ENCODE measurements at places on chromosomes 3 and 15.
A peak's percentile ranks its signal among the peaks of the same experiment; 100 is the strongest.

DNA sequence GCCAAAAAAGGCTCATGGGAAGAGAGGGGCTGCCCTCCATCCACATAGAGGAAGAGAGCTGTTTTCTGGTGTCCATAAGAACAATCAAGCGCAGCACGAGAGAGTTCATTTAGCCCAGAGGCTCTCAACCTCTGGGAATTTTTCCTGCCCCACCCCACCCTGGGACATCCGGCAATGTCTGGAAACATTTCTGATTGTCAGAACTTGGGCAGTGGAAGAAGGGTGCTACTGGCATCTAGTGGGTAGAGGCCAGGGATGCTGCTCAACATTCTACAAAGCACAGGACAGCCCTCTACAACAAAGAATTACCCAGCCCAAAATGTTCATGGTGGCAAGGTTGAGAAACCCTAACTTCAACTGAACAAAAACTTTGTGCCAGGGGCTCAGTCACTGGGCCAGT is 92.9 kb downstream of the RAB11A start:
- DNase-seq = peak; percentile 23

- no peak for DNase-seq
Measured at GRCh38 chr3:127005864-127006500, 23.1 kb downstream of the PLXNA1 start.

DNA sequence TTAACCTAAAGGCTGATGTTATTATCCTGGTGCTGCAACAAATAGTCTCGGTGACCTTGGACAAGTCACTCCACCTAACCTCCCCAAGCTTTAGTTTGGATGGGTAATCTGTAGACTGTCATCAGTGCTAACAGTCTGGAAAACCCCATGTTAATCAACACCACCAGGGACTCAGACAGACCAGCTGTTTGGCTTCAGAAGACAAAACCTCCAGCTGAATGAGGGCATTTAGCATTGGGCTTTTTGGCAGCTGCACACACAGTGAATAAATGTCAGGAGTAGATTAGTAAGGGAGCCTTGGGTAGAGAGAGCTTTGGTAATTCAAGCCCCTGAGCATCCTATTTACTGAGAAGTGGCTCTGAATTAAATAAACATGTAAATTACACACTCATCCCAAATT is 24.9 kb upstream of the C3orf80 start:
- DNase-seq = no peak

DNA sequence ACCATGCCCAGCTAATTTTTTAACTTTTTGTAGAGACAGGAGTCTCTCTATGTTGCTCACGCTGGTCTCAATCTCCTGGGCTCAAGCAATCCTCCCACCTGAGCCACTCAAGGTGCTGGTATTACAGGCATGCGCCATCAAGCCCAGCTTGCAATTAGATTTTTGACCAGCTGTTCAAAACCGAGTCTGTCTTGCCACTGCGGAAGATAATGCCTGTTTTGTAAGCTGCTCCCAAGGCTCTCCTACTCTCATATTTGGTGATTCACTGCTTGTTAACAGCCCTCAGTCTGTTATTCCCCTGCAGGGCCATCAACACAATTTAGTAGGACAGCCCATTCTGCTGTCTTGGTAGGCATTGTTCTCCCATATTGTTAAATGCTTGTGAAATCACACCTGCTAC is 17.8 kb upstream of the MCCC1 start:
- DNase-seq = no peak

GRCh38 chr15:81751816-81752545 is 293.8 kb downstream of the MEX3B start:
- no peak for DNase-seq

- DNase-seq = no peak
Measured at GRCh38 chr15:62165104-62165792, at the start of gene C2CD4B. C2CD4B (minus strand) TSS chr15:62165285; CDS start chr15:62164984, 301 bp downstream.

DNA sequence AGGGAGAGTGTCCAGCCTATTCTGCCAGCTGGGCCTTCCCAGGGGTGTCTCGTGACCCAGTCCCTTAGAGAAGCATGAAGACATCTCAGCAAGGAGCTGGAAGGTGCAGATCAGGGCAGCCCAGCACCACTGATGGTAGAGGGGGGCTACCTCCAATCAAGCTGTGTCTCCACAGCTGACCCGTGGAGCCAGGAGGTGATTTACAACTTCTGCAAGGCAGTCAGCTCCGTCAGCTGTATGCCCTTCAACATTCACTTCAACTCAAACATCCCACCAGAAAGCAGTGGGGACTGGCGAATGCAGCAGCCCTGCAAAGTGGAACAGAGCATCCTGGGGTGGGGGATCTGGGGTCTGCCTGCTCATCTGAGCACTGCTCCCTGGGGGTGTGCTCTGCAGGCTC is 32.6 kb upstream of the FRG2C start:
- no peak for DNase-seq

DNA sequence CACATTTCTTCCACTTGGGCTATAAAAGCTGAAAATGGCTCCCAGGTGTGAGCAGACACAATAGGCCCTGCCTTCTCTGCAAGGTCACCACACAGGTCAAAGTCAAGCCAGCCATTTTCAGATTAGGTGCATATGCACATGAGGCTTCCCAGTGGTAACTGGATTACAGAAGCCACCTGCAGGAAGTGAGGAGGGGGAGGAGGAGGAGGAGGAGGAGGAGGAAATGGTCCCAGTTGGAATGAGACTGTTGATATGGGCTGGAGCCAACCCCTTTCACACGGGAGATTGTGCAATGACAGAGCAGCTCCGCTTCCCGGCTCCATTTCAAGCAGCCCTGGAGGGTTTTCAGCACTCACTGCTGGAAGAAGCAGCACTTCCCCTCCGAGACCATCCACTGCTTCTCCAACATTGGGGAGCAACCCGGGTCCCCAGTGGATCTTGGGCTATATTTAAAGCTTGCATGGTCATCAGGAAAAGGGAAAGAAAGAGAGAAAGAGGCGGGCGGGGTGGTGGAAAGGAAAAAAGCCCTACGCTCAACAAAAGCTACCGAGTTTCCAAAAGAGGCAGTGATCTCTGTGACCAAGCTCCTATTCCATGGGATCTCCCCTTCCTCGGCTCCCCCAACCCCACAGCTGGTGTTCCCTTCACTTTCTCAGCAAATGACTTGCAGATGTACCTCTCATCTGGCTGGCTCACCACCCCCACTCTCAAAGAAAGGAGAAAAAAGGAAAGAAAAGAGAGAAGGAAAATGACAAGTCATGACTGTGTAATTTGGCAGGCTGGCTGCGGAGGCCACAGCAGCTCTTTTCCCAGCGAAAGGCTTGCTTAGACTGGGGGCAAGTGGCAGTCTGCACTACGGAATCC is 58.3 kb downstream of the LRIG1 start:
- DNase-seq = no peak

DNA sequence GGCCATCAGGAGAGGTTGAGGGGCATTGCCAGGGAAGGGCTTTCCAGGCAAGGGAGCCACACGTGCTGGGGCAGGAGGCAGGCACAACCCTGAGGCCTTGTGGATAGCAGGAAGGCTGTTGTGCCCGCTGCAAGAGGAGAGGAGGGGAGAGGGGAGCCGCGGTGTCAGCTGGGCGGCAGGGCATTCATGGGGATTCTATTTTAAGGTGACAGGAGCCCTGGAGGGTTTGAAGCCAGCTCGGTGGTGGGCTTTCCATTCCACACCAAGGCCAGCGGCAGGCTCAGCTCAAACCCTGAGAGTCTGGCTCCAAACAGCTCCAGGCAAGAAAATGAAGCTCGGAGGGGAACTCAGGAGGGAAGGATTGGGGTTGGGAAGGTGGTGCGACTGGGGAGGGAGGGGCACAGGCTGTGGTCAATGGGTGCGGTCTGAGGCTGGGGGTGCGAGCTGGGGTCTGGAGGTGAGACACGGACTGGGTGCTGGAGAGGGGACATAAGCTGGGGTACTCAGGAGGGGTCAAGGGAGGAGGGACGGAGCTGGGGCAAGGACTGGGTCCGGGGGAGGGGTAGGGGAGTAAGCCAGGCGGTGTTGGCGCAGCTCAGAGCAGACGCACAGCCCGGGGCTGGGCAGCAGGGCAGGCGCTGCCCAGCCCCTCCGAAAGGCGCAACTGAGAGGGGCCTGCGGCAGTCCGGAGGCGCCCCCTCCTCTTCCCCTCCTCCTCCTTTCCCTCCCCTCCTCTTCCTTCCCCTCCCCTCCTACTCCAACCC is 43.4 kb downstream of the TPRA1 start:
- DNase-seq = no peak

DNA sequence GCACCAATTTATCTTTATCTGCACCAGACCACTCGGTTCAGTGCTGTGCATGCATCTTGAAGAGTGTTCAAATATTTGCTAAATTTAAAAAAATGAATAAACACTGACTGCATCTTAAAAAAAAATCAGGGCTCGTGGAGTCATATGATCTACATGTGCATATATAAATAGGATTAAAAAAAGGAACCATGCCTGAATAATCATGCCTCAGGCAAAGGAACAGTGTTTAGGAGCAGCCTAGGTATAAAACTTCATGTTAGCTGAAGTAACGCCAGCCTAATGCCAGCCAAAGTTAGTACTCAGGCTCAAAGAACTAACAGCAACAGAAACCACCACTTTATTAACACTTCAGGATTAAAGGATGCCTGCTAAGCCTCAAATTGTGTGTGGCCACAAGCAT is 9.5 kb downstream of the ABCC5 start:
- peak; percentile 49 for DNase-seq

DNA sequence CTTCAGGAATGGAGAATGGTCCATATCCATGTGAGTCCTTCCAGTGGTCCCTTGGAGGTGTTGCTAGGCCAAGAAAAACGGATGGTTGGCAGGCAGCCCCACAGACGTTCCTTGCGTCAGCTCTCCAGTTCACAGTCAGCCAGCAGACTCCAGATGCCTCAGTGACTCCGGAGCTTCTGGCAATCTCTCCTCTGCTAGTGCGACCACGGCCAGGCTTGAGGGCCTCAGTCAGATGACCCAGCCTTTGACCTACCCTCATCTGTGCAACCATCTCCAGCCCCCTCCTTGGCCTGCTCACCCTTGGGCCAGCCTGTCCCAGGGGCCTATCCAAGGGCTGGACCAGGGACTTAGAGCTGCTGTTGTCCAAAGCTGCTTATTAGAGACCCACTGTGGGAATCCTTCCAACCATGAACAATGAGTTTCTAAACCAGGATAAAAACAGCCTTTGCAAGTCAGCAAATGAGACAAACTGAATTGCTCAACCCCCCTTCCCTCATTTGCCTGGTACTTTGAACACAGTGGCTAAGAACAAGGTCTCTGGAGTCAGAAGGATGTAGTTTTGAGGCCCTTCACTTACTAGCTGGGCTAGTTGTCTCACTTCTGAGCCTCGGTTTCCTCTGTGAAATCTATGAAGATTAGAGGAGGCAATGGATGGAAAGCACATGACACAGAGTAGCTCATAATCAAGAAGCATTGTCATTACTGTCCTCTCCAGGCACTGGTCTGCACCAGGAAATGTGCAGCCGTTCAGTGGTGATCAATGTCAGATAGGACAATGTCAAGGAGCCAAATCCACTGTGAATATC is 44.8 kb downstream of the ANP32A start:
- no peak for DNase-seq

- no peak for DNase-seq
Measured at GRCh38 chr3:52983336-52983807, 62.5 kb downstream of the SFMBT1 start.

- no peak for DNase-seq
Measured at GRCh38 chr3:171970301-171970788, 69.0 kb upstream of the FNDC3B start.

DNA sequence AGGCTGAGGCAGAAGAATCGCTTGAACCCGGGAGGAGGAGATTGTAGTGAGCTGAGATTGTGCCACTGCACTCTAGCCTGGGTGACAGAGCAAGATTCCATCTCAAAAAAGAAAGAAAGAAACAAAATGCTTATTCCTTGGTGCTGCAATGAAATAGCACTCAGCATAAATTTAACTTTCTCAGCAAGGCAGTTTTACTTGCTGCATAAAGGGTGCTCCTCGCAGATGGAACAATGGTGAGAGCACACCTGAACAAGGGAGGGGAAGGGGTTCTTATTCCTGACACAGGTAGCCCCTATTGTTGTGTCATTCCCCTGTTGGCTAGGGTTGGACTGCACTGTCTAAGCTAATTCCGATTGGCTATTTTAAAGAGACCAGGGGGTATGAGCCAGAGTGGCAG is 17.1 kb downstream of the PAK2 start:
- DNase-seq = no peak

GRCh38 chr15:82875411-82876003 is 66.1 kb downstream of the WHAMM start:
- no peak for DNase-seq

GRCh38 chr15:83285284-83285978 is 967 bp upstream of the BNC1 start:
- no peak for DNase-seq

- no peak for DNase-seq
Measured at GRCh38 chr15:71732636-71733035, 77.7 kb upstream of the NR2E3 start.

- no peak for DNase-seq
Measured at GRCh38 chr3:64885055-64885454, 197.3 kb upstream of the ADAMTS9 start.

- DNase-seq = no peak
Measured at GRCh38 chr15:38257676-38258075, 5.0 kb downstream of the SPRED1 start.

DNA sequence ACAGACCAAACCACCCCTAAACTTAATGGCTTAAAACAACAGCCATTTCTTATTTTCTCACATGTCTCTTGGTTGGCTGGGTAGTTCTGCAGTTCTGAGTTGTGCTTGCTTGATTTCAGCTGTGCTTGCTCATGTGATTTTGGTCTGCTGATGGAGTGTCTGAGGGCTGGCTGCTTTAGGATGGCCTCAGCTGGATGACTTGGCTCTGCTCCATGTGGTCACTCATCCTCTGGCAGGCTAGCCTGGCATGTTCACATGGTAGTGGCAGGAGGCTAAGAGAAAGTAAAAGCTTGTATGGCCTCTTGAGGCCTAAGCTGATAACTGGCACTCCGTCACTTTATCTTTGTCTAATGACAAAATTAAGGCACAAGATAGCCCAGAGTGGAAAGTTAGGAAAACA is 4.1 kb downstream of the SV2B start:
- no peak for DNase-seq
